Caudate nucleus (tissue), 63 donors: ENCODE measurements at places on chromosomes 2 and 18.

GRCh38 chr2:241066171-241066892 is 35.8 kb downstream of the MTERF4 start:
- no peak for DNase-seq

DNA sequence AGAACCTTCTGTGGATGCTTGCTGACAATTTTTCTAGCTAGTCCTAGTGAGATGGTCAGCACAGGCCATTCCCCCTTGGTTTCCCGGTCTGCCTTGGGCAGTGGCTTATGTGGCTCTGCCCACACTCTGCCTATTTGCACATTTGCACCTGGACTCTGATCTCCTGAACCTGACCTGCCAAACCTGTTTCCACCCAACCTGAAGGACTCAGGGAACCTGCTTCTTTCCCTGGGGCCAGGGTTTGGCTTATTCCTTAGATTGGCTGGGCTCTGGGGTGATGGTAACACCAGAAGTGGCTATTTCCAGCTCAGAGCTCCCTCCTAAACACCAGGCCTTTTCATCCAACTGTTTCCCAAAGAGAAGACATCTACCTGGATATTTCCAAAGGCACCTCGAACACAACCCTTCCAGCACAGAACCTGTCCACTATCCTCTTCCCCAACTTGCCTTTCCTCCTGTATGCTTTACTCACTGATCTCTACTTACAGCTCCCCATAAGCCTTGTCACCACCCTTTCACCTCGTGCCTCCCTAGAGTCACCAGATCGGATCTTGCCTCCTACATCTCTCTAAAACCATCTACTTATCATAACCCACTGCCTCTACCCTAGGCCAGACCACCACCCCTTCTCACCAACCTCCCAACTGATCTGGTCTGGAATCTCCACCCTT is 5.8 kb upstream of the MTA3 start:
- no peak for DNase-seq

- DNase-seq, result no peak
Measured at GRCh38 chr2:12396699-12397098, 320.0 kb upstream of the TRIB2 start.

DNA sequence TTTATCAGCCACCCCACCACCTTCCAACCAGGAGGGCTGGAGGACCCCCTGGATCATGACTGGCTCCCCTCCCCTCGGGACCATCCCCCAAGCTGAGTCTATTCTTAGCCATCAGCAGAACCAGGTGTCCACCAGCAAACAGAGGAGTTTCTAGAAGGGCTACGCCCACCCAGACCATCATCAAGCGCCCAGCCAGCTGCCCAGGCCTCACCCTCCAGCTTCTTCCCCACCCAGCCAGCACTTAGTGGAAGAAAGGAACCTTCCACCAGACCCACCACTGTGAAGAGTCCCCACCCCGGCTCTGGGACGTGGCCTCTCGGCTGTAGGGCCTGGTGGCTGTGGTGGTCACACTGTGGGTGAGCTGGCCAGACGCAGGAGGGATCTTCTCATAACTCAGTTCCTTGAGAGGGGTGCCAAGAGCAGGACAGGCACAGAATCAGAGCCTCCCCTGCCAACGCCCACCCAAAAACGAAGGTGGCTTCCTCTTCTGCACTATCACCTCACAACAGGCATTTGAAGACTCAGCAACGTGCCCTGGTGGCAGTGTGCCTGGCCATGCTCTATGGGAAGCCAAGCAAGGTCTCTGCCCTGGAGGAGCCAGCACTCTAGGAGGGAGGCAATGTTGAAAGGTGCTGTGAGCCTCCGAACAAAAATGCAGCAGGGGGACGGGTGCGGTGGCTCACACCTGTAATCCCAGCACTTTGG is 19.0 kb downstream of the BIN1 start:
- no peak for DNase-seq

DNA sequence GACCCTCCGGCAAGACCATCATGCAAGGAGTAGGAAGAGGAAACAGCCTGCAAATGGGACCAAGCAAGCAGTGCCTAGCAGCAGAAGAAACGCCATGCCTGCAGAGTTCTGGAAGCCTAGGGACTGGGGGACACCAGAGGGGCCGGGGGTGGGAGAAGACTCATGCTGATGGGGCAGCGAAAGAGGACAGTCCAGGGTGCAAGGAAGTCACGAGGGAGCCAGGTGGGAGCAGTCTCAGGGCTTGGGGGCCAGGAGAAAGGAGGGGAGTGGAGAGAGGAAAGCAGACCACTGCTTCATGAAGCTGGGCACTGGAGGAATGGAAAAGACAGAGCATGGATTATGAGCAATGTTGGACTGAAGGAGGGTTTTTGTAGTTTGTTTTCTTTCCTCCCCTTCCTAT is 119.4 kb upstream of the CAPN13 start:
- no peak for DNase-seq
